Hematopoietic multipotent progenitor cell treated with erythropoietin and hydrocortisone succinate and interleukin-3 and kit ligand, for 17 days (in vitro differentiated cells): ENCODE measurements at places on chromosomes 3 and 15.

DNA sequence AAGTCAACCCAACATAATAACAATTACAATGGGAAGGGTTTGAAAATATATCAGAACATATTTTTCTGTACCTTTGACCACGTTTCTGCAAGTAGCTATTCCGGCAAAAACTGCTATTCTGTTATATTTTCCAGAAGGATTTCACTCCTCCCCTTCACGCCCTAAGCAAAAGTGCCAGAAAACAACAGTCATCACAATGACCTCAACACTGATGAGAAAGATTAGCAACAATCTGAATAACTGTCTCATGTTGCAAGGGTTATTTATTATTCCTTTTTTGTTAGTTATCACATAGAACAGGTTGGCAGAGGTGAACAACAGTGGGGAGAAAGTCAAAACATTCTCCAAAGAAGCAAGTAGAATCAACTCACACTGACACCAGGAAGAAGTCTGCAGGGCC is 269.4 kb upstream of the ARRDC4 start:
- DNase-seq: no peak

GRCh38 chr15:61750271-61751084 is 309.8 kb downstream of the VPS13C start:
- no peak for DNase-seq

- DNase-seq: no peak
These were observed 93.9 kb downstream of the IQSEC1 start for GRCh38 chr3:12979151-12979946.

- DNase-seq: no peak
These were observed 123.7 kb downstream of the THSD4 start for GRCh38 chr15:71238926-71239325.

- no peak for DNase-seq
These were observed 1.7 kb upstream of the MAGEF1 start for GRCh38 chr3:184713521-184713920.

DNA sequence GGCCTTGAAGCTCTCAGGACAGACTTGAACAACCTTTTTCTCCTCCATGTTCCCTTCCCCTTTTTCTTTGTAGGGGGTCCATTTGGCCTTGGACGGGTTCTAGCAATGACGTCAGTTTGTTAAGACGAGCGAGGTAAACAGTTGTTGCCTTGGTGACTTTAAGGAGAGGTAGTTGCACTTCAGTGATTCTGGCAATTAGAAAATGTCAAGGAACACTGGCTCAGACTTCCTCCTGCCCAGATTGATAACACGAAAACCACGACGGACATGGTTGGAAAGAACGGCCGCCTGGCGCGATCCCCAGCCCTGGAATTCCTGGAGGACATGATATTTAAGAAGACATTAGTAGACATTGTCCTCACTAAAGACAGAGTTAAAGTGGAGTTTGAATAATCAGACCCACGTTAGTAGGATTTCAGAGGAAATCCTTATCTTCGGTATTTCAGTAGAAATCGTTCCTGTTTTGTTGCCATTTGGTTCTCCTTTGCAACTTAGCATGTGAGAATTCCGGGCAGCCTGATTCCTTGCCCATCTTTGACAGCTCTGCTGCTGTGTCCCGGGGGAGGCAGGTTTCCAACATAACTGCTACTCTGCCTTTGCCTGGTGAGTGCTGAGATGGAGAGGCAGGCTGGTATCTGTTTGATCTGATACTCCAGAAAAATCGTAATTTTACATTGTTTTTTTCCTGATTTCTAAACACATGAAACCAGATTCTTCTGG is 87.3 kb downstream of the ST6GAL1 start:
- no peak for DNase-seq

DNA sequence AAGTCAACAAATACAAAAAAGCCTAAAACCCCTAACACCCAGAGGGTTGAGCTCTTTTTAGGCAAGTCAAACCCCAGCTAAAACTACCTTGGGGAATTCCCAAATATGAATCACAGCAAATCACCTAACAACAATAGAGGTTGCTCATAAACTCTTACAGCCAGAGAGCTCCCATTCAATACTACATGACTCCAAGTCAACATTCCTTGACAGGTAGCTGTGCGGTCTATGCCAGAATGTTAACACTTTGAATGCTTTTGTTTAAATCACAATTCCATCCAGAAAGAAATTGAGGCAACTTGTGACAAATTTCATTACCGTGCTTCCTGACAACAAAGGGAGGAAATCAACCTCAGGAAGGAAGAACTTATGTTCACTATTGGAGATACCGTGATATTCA is 7.5 kb upstream of the UACA start:
- no peak for DNase-seq

- no peak for DNase-seq
These were observed 28.7 kb downstream of the CMTM7 start for GRCh38 chr3:32420126-32421038.

DNA sequence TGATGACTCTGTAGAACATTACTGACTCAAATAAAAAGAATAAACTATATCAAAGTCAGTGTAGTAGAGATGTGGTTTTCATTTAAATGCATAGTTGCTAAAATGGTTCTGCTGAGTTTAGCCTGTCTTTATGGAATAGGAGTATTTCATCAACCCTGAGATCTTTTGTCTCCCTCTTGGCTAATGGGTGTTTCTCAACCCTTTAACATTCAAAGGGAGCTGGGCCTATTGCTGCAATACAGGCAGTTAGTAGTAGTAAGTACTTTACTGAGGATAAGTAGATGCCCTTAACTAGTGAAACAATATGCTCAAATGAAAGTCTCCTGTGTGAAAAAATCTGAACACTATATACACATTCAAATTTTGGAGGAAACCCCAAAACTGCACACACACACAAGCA is 184.7 kb upstream of the TTC14 start:
- DNase-seq: no peak

GRCh38 chr3:46233194-46233593 is 9.1 kb upstream of the CCR3 start:
- no peak for DNase-seq
